ENCODE measurements at places on chromosomes 1 and 21.

- no peak for DNase-seq
Observed at GRCh38 chr21:44846485-44847260, 26.8 kb downstream of the PTTG1IP start.

DNA sequence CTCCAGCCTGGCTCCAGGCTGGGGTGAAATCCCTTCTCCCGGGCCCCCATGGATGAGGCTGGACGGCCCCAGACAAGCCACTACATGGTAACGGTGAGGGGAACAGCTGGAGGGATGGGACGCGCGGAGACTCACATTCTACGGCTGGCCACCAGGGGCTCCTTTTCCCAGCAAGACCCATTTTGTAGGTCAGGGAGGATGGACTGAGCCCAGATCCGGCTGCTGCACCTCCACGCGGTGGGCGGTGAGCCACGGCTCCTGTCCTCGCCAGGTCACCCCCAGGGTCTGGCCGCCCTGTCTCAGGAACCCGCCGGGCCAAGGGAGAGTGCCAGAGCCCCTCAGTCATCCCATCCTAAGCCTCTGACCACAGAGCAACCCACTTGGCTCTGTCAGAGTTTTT lies 75.0 kb upstream of the ACTRT2 start:
- DNase-seq = no peak

DNA sequence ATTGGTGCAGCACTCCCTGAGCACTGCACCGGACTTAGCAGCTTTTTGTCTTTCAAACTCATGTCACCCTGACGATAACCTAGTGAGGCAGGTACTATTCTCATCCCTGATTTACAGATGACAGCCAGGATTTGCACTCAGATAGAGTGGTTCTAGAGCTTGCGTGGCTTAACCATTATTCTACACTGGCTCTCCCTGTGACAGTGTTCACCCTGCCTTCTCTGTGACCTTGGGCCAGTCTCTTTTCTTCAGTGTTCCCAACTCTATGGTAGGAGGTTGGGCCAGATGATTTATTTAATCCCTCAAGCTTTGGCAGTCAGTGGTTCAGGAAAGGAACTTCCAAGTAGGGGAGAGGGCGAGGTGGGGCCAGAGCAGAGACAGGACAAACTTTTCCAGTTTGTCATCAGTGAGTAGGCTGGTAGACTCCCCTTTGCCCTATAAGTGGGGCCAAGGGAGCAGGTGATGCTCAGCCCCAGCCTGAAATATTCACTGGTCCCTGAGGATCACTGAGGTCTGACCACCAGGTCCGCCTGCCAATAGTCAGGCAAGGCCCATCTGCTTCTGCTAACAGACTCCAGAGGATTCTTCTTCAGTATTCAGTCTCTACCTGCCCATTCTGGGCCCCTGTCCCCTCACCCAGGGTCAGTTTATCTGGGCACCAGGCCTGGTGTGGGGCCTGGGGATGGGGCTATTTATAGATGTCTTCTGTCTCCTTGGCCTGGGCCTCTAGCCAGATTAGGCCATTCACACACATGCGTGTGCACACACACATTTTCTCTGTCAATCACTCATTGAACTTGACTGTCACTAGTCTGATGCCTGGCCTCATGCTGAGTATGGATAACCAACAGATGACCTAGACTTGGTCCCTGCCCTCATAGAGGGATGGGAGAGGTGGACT lies 8.8 kb upstream of the FABP3 start:
- no peak for DNase-seq

DNA sequence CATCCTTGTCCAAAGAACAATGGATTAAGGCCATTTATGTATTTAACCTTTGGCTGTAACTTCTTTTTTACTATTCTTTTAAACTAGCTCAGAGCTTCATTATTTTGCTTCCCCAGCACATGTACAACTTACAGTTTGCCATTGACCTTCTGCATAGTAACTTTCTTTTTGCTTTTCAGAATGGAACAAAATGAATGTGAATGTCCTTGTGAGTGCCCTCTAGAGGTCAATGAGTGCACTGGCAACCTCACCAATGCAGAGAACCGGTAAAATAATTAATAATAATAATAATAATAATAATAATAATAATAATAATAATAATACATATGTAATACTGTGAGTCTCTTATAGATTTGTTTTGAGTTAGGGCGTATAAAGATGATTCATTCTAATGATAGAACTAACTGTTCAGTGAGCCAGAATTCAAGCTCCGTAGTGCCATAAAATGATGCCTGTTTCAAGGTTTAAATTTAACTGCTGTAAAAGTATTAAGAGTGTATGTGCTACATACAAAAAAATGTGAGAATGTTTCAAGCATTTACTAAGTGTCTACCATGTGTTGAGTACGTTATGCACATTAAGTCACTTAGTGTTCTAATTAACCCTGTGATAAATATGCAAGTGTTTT lies 69.0 kb upstream of the RAVER2 start:
- DNase-seq = no peak

DNA sequence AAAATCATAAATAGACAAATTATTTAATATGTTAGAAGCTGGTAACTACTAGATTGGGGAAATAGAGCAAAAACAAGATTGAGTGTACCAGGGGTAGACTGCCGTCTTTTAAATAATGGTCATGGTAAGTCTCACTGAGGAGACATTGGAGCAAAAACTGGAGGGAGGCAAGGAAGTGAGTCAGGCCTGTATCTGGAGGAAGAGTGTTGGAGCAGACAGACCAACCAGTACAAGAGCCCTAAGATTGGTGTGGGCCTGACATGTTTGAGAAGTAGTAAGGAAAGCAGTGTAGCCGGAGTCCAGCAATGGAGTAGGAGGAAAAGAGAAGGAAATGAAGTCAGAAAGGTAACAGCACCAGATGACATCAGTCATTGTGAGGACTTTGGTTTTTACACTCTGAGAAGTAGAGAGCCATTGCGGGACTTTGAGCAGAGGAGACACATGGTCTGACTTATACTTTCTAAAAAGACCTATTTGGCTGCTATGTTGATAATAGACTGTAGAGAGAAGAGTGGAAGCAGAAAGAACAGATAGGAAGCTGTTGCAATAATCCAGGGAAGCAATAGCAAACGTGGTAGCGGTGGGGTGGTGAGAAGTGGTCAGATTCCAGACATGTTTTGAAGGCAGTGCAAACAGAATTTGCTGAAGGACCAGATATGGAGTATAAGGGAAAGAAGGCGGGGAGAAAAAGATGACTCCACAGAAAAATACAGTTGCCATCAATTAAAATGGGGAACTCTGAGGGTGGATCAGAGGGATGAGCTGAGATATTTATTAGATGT lies 44.7 kb upstream of the GJA5 start:
- DNase-seq = no peak

DNA sequence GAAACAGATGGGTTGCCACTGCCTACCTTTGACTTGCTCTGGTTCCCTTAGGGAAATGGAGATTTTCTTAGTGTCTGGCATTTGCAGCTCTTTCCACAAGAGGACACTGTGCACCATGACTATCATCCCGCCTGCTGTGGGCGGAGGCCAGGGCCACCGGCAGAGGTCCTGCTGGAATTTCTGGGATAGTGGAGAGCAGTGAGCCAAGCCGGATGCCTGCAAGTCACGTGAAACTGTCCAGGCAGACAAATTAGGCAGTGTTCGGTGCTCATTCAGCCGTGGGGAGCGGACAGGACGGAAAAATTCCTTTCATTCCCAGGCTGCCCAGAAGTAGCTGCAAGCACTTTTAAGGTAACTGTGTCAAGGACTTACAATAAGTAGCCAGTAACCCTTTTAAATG lies 43.4 kb downstream of the IGSF5 start:
- DNase-seq = peak; percentile 92

GRCh38 chr1:12087797-12088314 lies 24.8 kb downstream of the TNFRSF8 start:
- no peak for DNase-seq

- peak; percentile 47 for DNase-seq
Observed at GRCh38 chr1:53343831-53344668, 16.2 kb upstream of the LRP8 start.

- DNase-seq = no peak
Observed at GRCh38 chr1:3257788-3258187, 188.8 kb downstream of the PRDM16 start.

GRCh38 chr1:247328311-247328710 lies 3.4 kb downstream of the ZNF496 start:
- DNase-seq = no peak

DNA sequence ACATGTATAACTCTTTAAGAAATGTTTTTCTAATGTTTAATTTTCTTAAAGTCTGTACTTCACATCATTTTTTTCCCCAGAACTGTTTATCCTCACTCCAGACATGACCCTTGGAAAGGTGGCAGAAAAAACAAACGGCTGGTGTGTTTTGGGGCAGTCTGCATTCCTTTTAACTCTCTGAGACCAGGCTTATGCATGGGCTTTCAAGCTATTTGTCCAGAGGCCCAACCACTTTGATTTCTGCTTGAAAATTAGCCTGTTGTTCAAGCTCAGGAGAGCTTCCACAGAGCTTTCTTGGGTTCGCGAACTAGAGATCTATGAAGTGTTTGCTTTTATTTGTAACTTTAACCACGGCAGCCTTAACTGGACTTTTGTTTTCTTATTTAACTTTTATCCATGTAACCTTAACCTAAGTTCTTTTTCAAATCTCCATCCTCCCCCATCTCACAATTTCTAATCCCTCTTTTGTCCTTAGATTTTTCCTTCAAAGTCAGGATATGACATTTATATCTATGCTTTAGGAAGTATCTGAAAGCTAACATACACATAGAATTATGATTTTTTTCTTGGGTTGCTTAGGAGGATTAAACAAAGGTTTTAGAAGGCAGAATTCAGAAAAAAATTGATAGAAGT lies 111.8 kb downstream of the FGGY start:
- no peak for DNase-seq

DNA sequence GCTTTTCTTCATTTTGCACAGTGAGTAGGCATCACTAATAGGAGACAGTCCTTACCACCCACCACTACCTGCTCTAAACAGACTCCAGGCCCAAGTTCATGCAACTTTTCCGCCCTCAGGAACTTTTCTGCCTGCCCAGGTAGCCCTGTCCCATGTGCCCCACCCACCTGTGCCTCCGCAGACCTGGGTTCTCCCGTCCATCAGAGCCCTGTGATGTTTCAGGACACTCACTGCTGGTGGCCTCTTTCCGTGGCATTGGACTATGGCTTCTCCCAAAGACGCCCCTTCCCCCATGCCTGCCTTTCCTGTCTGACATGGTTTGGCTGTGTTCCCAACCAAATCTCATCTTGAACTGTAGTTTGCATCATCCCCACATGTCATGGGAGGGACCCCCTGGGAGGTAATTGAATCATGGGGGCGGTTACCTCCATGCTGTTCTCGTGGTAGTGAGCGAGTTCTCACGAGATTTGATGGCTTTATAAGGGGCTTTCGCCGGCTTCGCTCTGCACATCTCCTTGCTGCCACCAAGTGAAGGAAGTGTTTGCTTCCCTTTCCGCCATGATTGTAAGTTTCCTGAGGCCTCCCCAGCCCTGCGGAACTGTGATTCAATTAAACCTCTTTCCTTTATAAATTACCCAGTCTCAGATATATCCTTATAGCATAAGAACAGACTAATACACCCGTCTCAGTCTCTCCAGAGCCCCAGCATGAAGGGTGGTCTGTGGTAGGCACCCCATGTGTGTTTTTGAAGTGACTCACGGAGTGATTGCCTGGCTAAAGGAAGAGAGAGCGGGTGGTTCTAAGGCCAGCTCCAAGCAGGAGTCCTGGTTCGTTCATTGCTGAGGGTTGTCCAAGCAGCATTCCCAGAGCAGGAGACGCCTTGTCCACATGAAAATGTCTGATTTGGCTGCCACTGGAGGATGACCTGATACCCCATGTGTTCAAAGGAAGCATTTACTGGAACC lies 86.0 kb upstream of the ZBTB40 start:
- DNase-seq = no peak

DNA sequence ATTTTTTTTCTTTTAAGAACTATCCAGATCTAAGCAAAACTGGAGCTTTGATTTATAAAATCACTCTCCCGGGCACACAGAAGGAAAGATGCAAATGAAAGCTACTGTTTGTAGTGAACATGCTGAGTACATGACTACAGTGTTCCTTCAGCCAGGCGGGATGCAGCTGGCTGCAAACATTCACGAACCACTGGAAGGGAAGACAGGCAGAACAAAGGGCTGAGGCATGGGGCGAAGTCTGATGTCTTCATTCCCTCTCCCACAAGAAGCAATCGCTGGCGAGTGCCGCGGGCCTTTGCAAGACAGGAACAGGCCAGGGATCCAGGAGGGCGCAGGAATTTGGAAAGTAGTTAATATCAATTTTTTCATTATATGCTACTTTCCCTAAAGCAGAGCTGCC lies 257.9 kb upstream of the AJAP1 start:
- no peak for DNase-seq

GRCh38 chr1:214660900-214661299 lies 57.9 kb downstream of the CENPF start:
- DNase-seq = no peak

GRCh38 chr1:204940591-204940990 lies 69.9 kb downstream of the NFASC start:
- no peak for DNase-seq

DNA sequence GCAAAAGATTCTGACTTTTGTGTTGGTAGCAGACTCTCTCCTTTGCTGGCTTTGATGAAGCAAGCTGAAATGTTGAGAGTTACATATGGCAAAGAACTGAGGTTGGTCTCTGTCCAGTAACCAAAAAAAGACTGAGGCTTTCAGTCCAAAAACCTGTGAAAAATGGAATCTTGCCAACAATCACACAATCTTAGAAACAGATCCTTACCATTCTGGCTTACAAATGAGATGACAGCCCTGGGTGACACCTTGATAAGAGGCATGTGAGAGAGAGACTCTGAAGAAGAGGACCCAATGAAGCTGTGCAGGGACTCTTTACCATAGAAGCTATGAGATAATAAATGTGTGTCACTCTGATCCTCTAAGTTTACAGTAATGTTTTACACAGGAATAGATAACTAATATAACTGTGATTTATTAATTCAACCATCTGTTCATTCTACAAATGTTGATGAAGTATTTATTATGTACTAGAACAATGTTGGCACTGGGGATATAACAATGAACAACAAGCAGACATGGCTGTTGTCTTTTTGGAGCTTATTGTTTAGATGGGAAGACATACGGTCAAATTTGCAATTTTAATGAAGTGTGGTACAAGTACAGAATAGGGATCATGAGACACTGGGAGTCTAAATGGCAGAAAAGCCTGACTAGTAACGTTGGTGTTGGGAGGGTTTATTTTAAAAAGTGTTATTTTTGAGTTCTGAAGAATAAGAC lies 251.0 kb downstream of the OLFM3 start:
- no peak for DNase-seq

GRCh38 chr1:119805247-119805646 lies 6.0 kb downstream of the REG4 start:
- DNase-seq = no peak

DNA sequence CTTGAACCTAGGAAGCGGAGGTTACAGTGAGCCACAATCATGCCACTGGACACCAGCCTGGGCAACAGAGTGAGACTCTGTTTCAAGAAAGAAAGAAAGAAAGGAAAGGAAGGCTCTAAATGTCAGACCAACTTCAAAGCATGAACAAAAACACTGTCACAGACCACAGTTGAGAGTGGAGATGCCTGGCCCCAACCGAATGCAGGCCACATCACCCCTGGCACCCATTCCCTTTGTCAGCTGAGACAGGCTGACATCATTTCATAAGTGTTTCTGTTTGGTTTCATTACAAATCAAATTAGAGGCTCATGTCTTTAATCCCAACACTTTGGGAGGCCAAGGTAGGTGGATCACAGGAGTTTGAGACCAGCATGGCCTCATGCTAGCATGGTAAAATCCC lies 28.6 kb upstream of the NADK start:
- no peak for DNase-seq
